AG08395 (cell line): ENCODE measurements at places on chromosomes 7 and 10.

- DNase-seq = no peak
Measured at GRCh38 chr7:31688372-31688771, 1.4 kb downstream of the PPP1R17 start.

DNA sequence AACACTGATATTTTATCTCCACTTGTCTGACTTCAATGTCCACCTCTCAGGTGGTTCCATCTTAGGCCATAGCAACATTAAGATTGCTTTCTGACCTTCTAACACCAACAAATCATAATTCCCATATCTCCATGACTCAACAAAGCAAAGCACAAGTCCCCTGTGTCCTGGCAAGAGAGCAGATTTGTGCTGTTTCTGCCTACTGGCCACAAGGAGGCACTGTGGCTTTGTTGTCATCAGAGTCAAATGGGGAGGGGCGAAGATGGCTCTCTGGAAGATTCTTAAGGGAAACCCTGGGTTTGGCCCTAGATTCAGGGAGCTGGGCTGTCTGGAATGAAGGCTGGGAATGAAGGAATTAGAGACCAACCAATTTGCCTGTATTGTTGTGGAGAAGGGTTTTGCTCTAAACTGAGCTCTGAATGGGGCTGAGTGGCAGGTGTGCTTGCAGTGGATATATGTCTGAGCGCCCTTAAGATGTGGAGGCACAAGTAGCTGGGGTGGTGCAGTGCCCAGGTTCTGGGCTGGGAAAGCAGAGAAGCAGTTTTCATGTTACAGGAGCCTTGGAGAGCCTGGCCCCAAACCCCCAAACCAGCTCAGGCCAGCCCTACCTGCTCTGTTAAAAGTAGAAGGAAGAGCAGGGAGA, 154.8 kb upstream of the PRSS58 start:
- DNase-seq = peak; percentile 67

DNA sequence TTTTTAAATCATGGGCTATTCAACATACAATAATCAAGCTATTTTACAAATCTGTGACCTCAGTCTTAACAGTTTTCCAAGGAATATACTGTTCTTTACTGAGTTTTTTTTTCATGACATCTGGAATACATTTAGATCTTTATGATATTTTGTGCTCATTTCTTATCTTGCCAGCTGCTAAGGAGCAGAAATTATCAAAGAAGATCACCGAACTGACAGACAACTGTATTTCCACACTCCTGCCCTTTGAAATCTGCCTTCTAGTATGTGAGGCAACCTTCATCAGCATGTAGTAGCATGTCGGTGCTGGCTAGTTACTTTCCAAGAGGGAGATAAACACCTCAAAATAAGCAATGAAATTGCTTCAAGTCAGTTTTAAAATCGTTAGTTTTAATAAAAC, 66.4 kb downstream of the NHLRC2 start:
- DNase-seq = no peak

DNA sequence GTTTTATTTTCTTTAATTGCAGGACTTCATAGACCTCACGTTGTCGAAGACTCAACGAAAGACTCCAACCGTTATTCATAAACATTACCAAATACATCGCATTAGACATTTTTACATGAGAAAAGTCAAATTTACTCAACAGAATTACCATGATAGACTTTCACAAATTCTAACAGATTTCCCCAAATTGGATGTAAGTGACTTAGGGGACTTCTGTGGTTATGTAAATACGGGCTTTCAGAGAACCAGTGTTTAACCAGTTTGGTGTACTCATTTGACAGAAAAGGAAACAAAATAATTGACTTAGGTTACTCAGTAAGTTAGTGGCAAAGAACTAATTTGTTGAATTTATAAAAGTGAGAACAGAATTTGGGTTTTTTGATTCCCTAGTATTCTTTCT, 4.2 kb downstream of the GTPBP4 start:
- no peak for DNase-seq

DNA sequence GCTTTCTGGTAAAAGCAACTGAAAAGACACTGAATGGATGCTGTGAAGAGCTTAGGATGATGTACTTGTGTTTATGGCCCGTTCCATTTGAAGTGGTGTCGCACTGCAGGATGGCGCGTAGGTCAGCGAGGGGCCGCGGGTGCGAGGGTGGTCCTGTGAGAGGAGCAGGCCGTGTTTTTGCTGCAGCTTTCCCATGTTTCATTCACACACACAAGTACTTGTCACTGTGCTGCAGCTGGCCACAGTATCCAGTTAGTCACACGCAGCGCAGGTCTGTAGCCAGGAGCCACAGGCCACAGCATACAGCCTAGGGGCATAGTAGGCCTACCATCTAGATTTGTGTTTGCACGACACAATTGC, 23.2 kb downstream of the WIPI2 start:
- DNase-seq = no peak

- no peak for DNase-seq
Measured at GRCh38 chr10:88226891-88227290, 356.2 kb downstream of the RNLS start.

- DNase-seq = peak; percentile 32
Measured at GRCh38 chr7:151115121-151115835, 29.0 kb downstream of the AGAP3 start.

DNA sequence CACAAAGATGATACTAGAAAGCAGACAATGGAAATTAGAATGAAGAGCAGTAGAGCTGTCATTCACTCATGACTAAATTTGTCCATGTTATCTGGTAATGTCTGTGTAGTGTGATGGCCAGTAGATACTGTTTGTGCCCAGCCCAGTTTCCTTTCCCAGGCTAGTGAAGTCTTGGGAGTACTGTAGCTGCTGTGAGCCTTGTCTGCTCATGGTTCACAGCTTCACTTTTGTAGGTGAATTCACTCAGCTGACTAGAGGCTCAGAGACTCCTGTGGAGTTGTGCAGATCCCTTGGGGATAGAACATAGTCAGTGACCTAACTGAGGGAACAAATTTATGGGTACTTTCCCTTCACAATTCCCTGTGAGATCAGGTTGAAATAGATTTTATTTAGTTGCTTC, 572.5 kb downstream of the ARL4A start:
- DNase-seq = no peak

DNA sequence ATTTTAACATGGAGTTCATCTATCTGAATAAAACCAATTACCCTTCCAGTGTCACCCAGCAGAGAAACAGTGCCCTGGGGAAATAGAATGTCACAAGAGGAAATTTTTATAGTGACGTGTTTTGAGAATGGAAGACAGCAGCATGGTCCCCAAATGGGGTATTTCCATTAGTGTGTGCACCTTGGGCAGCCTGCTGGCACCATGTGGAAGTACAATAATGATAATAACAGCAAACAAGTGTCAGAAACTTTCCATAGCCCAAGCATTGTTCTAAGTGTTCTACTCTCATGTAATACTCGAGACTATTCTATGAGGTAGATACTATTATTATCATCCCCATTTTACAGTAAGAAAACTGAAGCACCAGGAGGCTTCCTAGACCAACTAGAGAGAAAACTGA, 2.2 kb upstream of the PDE1C start:
- DNase-seq = no peak

DNA sequence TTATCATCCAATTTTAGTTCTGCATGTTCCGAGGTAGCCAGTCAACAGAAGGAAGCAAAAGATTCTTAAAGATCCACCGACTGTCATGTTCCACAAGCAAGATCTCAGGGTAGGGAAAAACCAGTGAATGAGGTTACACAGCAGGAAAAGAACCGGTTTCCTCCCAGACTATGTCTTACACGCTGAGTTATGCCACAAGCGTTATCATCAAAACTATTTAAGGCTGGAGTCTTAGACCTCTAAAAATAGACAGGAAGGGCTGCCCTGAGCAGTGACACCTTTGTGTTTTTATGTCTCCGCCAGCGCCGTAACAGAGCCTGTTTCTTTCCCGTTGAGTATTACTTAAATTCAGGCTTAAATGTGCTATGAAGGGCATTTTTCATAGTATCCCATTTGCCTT, 48.3 kb downstream of the PROSER2 start:
- no peak for DNase-seq

DNA sequence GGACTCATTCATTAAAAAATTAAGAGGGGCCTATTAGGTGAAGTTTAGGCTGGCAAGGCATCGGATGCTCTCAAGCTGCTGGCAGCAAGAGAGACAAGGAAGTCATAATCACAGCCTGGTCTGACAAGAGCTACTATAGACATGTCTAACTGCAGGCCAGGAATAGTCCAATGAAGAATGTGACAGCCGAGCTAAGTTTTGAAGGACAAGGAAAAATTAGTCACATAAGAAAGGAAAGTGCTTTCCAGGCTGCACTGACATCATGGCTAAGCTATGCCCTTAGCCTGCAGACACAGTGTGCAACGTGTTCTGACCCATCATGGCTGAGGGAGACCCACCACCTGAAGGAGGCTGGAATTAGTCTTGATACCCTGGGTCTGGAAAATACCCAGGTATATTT, 281.1 kb downstream of the PLXNA4 start:
- DNase-seq = no peak

DNA sequence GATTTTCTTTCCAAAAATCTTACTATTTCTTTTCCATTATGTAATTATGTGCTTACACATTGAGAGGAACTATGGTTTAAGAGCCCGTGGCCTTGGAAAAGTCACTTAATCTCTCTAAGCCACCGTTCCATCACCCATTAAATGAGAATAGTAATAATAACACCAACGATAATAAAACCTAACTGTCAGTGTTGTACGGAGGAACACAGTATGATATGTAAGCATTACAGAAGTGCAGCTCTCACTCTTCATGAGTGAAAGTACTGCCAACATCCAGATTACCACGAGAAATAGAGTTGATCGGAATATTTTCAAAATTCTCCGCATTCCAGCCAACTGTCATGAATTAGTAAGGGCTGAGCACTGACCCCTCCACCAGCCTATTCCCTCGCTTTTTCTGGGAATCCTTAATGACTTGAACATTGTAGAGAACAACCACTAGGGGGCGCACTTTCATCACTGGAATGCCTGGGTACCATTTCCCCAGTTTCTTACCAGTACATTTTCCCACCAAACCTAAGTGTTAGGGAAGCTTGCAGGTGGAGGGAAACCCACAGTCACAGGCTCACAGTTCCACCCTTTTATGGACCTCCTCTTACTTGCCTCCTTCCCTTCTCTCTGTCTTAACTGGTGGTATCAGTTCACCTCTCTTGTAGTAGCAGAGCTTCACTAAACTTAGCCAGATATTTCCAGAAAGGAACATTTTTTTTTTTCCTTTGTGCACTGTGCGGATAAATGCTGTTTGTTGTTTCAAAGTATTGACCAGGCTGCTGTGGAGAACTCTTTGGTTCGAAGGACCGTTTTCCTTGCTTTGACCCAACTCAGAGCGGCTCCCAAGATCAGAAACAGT, 27.8 kb downstream of the NKX2-3 start:
- peak; percentile 66 for DNase-seq

GRCh38 chr7:14954035-14954434, 51.5 kb upstream of the DGKB start:
- no peak for DNase-seq

- DNase-seq = peak; percentile 78
Measured at GRCh38 chr10:96370584-96371157, 11.9 kb upstream of the OPALIN start.

- no peak for DNase-seq
Measured at GRCh38 chr7:68348401-68348800, 1249.9 kb upstream of the AUTS2 start.

GRCh38 chr7:137618748-137619147, 228.0 kb downstream of the DGKI start:
- DNase-seq = no peak

DNA sequence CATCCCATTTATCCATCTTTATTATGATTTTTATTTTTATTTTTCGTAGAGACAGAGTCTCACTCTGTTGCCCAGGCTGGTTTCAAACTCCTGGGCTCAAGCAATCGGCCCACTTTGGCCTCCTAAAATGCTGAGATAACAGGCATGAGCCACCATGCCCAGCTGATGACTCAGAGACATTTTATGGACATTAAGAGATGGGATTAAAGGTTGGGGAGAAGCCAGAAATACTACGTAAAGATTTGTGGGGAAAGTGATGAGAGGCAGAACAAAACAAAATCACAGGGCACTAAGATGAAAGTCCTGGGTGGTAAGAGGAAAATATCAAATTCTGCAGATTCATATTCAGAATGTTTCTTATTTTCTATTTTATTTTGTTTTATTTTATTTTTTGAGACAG, 7.6 kb downstream of the WNT8B start:
- no peak for DNase-seq

DNA sequence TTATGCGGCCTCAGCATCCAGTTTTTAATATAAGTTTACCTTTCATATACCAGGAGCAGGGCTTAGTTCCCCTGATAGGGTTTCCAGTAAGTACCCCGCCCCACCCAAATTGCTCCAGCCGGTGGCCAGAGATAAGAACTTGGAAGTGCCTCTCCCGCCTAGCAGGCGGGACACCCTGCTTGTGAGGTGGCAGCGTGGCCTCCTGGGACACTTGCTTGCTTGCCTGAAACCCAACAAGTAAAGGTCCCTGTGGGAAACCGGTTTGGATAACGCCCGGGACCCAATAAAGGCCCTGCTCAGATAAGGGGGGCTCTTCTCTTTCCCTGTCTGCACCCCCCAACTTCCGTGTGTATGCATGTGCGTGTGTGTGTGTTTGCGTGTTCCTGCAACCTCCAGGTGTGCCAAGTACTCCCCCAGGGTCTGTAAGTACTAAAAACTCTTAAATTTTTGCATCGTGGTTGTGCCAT, 154.3 kb downstream of the ARHGAP21 start:
- DNase-seq = no peak

DNA sequence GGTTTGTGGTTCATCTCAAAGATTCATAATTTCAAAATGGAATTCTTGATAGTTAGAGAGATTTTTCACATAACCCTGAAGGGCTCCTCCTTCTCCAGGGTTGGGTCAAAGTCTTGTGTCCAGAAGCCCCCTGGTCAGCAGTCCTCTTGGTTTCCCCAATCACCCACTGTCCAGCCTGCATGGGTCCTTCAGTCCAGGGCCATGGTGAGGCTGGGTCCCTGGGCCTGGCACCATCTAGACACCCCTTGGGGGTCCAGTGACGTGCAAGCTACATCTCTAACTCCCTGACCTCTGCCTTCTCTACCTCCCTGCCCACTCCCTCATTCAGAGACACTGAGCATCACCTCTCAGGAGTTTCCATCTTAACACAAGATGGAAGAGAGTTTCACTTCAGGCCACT, 26.1 kb downstream of the ANXA8 start:
- no peak for DNase-seq

- DNase-seq = no peak
Measured at GRCh38 chr10:102261842-102262241, 16.5 kb downstream of the GBF1 start.

GRCh38 chr10:84397735-84398144, 69.4 kb downstream of the CCSER2 start:
- DNase-seq = no peak

- DNase-seq = no peak
Measured at GRCh38 chr10:63657761-63658160, 136.6 kb downstream of the REEP3 start.

- DNase-seq = peak; percentile 5
Measured at GRCh38 chr10:114767986-114768821, 53.4 kb upstream of the FHIP2A start.

DNA sequence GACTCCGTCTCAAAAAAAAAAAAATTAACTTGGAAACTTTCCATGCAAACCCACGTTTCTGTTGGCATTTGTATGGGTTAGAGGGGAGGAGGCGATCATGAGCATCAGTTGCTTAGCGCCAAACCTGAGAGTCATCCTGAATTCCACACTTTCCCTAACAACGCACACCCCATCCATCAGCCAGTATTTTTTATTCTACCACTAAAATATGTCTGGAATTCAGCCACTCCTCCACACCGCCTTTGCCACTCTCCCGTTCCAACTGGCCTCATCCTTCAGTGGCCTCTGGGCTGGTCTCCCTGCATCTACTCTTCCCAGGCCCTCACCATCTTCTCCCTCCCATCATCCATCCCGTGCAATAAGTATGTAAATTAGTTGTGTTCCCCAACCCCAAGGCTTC, 4.7 kb upstream of the LMBR1 start:
- DNase-seq = peak; percentile 26

GRCh38 chr10:127945948-127946711, 39.2 kb downstream of the PTPRE start:
- no peak for DNase-seq
